Lung microvascular endothelial cell (primary cell): ENCODE measurements at places on chromosomes 16 and 17. TPM values are rescaled to one million over a fixed set of nuclear protein-coding genes. Genes with fewer than 3 reads are reported as not detected.
A peak's percentile ranks its signal among the peaks of the same experiment; 100 is the strongest.

DNA sequence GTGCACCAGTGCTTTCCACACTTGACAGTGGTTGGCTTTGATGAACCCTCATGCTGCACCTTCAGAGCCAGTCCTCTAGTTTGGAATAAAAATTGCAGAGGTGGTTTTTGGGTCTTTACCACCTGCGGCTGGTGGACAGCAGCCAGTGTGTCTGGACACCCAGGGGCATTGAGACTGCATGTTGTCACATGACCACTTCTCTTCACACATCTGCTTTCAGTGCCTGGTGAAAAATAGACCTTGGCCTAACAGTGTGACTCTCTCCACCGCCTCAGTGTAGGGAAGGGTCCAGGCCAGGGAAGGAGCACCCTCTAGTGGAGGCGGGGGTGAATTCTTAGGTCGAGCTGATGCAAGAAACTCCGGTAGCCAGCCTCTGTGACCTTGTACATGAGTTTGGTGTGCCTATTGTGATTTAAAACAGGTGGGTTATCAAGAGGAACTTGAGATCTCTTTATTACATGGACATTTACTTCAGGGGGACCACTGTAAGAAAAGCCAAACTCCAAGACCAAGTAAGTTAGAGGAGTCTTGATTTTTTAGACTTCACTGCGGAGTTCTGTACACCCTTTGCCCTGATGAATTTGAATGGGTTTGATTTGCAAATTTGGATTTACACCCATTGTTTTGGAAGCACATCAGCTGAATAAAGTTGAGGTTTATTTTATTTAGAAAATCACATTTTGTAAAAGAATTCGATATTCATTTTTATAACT is 17.9 kb downstream of the GOSR2 start:
- peak; percentile 81 for DNase-seq

DNA sequence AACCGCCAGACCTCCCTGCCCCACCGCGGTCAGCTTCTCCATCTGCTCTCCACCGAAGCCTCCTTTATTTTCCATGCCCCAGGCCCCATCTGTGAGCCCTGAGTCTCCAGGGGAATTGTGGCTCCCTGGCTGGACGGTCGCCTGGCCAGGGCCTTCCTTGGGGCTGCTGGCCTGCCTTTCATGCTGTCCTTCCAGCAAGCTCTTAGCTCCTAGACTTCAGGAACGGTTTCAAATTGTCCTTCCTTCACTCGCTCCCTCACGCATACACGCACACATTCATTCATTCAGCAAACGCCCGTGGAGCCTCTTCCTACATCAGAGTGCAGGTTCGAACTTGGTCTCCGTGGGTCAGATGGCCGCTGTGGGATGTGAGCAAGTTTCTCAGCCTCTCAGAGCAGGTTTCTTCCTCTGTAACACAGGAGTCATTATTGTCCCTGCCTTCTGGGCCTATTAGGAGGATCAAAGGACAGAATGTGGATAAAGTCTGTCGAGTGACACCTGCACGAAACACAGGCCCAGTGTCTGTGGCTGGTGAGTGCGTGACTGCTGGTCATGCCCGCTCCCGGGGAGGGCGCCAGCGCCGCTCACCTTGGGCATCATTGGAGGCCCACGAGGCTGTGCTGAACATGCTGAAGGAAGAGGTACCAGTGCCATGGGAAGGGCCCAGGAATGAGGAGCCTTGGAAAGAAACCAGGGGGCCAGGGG is 18.7 kb upstream of the GSE1 start:
- no peak for DNase-seq

DNA sequence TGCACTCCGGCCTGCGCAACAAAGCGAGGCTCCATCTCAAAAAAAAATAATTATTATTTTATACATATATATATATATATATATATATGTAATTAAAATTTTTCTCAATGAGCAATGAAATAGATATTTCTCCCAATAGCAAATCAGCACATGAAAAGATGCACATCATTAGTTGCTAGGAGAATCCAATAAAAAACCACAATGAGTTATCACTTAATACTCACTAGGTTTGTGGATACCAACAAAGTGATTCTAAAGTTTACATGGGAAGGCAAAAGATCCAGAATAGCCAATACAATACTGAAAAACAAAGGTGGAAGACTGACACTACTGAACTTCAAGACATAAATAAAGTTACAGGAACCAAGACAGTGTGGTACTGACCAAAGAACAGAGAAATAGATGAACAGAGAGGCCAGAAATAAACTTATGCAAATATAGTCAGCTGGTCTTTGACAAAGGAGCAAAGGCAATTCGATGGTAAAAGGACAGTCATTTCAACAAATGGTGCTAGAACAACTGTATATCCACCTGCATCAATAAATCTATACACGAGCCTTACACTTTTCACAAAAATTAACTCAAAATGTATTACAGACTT is 13.6 kb downstream of the SMG6 start:
- DNase-seq = no peak

- DNase-seq = no peak
Measured at GRCh38 chr16:88936008-88936555, 40.9 kb downstream of the CBFA2T3 start.

DNA sequence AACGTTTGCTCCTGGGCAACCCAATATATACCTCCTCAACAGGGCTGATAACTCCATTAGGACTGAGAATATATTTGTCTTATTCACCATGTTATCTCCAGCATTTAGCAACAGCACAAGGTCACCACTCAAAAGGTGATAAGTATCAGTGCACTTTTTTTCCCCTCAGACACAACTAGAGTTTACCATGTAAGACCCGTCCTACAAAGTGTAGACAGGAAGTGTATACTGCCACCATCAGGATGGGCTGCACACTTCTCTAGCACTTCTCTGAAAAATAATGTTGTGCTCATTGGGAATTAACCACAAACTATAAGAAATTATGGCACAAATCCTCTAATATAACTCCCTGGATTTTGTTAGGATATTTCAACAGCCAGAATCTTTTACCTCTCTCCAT is 5.7 kb upstream of the VAT1L start:
- no peak for DNase-seq

GRCh38 chr17:143785-144281 is 6.5 kb downstream of the SCGB1C2 start:
- peak; percentile 67 for DNase-seq

DNA sequence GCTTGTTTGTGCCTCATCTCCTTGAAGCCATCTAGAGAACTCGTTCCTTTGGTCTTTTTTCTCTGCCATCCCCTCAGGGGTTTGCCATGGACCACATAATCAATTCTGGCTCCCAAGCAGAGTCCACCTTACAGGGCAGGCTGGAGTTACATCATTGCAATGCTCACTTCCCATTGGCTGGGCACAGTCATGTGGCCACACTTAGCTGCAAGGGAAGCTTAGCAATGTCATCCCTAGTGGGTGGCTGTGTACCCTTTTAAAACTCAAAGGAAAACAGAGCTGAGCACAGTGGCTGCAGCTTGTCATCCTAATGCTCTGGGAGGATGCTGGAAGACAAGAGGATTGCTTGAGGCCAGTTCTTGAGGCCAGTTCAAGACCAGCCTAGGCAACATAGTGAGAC is 41.9 kb upstream of the POLR3E start:
- DNase-seq = no peak

- no peak for DNase-seq
Measured at GRCh38 chr17:2905269-2905668, 109.0 kb downstream of the RAP1GAP2 start.

DNA sequence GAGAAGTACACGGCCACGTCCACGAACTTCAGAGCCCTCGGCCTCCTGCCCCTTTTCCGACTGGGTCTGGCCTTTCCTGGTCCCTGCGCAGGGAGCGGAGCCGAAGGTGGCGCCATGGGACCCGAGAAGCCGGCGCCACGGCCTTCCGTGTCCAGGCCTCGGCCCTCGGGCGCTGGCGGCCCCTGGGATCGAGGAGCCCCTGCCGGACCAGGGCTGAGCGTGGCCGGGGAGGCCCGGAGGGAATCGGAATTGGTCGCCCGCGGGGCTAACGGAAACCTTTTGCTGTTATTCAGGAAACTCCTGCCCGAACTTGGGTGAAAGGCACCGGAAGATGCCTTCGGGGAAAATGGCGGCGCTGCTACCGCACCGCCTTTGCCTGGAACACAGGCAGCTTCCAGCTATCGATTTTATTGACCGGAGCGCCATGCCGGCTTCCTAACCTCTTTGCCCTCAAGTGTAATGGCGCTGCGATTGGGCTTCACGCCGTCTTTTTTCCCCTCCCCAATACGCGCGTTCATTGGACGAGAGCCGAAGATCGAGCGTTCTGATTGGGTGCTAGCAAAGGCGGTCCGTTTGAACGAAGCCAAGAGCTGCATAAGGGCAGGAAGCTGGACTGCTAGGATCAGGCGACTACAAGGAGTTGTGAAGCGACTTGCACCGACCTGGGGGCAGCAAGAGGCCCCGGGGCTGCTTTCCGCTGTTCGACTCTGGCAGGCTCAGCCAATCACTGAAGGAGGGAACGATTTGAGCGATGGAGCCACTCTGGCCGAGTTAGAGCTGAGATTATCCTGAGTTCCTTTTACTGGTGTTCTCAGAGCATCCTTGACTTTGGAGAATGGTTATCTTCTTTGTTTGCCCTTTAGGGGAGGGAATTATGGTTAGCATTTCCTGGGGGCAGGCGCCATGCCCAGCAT is at the start of gene ZNF689:
ZNF689 (minus strand) TSS at position 464 of the 914 bp plus-strand sequence; CDS start at position 116, 348 bp downstream.
- peak; percentile 97 for DNase-seq

- no peak for DNase-seq
Measured at GRCh38 chr16:81842564-81843242, 63.6 kb downstream of the PLCG2 start.

GRCh38 chr17:47257651-47258339 is 4.2 kb downstream of the ITGB3 start:
- DNase-seq = peak; percentile 29

DNA sequence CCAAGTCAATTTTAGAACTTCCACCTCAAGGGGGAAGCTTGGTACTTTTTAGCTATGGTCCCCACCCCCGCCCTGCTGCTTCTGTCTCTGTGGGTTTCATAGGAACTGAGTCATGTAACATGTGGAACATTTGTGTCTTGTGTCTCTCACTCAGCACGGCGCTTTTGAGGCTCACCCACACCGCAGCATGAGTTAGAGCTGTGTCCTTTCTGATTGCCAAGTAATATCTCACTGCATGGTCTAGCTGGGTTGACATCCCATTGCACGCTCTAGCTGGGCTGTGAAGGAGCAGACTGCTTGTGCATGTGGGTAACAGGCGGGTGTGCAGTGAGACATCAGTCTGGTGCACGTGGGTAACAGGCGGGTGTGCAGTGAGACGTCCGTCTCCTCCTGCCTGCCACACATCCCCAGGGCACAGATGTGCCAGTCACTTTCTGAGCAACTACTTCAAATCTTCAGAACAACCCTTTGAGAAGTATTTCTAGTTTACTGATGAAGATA is 26.4 kb upstream of the SLC7A5 start:
- DNase-seq = peak; percentile 29

DNA sequence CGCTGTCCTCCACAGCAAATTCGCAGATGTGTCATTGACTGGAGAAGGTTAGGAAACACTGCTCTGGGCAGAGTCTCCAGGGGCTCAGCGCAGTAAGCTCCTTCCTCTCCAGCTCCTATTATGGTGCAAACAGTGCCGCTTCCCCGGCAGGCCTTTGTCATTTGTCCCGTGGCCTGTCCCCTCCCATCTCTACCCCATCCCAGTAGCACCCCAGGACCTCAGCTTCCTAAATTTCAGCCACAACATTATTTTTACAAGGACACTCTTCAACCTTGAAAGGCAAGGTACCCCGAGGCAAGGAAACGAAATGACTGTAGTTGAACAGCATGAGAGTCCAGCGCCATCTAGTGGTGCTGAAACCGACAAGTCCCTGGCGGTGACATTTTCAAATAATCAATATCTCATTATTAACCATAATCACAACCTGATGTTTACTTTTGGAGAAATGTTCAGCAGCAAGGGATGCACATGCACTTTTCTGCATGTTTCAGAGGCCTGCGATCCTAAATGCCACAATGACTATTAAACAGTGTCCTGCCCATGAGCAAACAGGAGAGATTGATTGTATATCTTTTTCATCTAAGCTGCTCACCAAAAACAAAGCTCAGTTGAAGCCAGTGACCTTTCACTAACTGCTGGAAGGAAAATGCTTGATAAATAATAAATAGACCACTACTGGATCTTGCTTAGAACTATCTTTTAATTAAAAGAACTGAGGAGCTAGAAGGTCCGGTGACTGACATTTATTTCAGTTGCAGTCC is 16.5 kb downstream of the MRPS23 start:
- DNase-seq = peak; percentile 72

- no peak for DNase-seq
Measured at GRCh38 chr17:17768424-17769088, 68.2 kb downstream of the SREBF1 start.

DNA sequence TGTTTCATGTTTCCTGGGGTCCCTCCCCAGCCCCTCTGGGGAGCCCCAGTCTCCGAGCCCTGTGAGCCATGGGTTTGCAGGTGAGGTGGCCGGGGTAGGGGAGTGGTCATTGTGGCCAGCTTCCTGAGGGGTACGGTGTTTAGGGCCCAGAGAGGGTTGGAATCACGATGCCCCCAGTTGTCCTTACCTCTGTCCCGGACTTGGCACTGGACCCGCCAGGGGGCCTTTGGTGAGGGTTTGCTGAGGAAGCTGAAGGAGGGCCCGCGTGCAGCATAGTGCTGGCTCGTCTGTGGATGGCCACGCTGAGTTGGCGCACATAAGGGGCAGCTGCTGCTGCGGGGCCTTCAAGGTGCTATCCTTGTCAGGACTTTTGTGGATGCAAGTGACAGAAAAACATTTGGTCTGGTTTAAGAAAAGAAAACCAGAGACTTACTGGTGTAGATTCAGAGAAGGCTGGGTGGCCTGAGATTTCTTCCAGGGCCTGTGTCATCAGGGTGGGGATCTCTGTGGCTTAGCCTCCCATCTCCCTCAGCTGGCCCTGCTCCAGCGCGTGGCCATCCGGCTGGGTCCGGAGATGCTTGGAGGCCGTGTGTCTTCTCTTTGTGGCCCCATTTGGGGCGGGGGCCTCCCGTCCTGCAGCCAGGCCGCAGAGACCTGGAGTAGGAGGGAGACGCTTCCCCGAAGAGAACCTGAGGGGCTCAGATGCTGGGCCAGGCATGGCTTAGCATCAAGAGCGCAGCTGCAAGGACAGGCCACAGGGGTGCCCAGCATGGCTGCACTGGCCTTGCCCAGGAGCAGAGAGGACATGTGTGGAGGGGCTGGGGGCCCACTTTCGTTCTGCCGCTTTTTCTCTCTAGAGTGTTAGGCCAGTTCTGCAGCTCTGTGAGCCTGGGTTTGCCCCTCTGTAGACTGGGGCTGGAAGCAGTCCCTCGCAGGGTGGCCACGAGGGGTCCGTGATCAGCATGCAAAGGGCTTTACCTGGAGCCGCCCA is 33.7 kb upstream of the NUDT16L1 start:
- DNase-seq = no peak

TBX21 gene
- total RNA-seq = not detected in 2 replicates

SLC16A11 gene
- total RNA-seq = 0.22 and 1.2 TPM in 2 replicates

CA4 gene
- total RNA-seq = 2.0 and 8.5 TPM in 2 replicates

UMOD gene
- total RNA-seq = not detected in 2 replicates

CSHL1 gene
- not detected in 2 replicates for total RNA-seq

TBC1D3K gene
- total RNA-seq = not detected in 2 replicates

KRTAP2-3 gene
- total RNA-seq = not detected in 2 replicates

ZNF267 gene
- total RNA-seq = 15.0 and 22.4 TPM in 2 replicates

FLCN gene
- 33.8 and 64.7 TPM in 2 replicates for total RNA-seq
